ENCODE measurements at places on chromosomes 4 and X.

GRCh38 chrX:130144509-130144908 is 21.1 kb downstream of the AIFM1 start:
- DNase-seq: no peak

DNA sequence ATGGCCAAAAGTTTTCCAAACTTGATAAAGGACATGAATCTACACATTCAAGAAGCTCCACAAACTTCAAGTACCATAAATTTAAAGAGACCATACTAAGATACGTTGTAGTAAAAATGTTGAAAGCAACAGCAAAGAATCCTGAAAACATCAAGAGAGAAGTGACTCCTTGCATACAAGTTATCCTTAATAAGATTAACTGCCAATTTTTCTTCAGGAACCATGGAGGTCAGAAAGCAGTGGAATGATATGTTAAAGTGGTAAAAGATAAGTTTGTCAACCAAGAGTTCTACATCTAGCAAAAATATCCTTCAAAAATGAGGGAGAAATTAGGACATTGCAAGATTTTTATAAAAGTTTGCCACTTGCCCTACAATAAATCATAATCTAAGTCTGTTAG is 43.3 kb downstream of the BMP15 start:
- DNase-seq: no peak

- no peak for DNase-seq
Observed at GRCh38 chrX:50801135-50801534, 12.9 kb downstream of the SHROOM4 start.

GRCh38 chr4:145904413-145905177 is 34.0 kb downstream of the ZNF827 start:
- no peak for DNase-seq

DNA sequence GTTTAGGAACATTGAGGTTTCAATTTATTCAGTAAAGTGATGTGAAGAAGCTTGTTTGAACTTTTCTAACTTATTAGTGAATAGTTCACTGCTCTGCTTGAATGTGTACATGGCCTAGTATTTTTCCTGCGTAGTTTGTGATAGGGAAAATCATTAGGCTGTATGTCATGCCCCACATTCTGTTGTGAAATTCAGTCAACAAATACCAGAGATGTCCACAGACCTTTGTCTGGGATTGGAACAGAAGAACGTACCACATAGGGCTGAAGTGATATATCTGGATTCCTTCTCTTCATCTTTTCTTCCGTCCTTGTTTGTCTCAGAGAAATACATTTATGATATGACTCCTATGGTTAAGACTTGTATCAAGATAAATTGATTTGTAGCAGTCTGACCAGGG is 88.8 kb upstream of the PLS3 start:
- DNase-seq: no peak

DNA sequence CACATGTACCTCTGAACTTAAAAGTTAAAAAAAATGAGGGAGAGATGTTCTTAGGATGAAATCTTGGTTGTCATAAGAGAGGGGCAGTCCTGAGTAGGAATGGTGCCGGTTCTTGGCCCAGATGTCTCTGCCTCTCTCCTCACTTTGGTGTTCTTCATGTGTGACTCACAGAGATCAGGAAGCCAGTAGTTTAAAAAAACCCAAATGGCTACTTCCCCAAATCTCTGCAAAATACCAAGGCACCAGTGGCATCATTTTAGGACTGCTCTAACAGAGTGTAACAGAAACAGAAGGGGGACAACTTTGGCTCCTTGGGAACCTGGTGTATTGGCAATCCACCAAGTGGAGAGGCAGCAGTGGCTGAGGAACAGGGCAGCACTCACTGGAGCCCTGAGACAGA is 116.8 kb downstream of the SCD5 start:
- no peak for DNase-seq

DNA sequence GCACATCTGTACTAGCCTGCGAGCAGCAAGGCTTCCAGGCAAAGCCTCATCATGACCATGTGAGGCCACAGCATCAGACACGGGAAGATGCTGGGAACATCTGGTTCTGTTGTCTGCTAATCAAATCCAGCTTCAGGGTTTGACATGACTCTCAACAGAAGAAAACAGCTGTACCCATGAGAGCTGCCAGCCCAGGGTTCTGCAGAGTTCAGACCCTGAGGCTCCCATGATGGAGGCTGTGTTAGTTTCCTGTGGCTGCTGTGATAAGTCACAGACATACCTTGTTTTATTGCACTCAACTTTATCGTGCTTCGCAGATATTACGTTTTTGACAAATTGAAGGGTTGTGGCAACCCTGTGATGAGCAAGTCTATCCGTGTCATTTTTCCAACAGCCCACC is 37.5 kb downstream of the JAKMIP1 start:
- no peak for DNase-seq

- peak; percentile 24 for DNase-seq
Observed at GRCh38 chr4:7770224-7771050, 169.2 kb downstream of the AFAP1 start.

DNA sequence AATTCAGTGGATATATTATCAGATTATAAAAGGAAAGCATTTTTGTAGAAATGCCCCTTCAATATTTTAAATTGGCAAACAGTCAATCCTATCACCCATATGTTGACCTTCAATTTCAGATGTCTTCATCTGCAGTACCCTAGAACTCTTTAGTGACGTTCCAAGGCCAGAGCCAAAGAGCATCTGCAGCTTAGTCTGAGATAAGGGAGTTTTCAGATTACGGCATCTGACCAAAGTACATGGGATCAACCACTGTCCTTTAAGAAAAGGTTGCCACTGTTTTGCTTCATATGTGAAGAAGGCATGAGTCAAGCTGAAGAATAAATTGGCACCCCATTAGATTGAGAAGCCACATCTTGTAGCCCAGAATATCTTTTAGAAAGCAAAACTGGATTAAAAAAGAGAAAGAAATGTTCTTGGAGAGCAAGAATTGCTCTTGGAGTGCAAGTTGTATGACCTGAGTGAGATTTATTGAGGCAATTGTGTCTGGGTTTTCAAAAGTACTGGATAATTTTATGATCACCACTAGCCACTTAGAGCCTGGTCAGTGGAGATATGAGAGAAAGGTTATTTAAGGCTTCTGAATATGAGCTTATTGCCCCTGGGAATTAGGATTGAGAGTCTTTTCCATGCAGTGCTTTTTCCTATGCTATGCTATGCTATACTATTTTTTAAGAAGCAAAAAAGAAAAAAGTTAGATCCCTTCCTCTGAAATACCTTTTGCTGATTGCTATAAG is 251.9 kb upstream of the NR3C2 start:
- no peak for DNase-seq

- no peak for DNase-seq
Observed at GRCh38 chrX:38560776-38561125, 591 bp upstream of the TSPAN7 start.

GRCh38 chrX:132614297-132614696 is 125.5 kb upstream of the MBNL3 start:
- no peak for DNase-seq

- DNase-seq: no peak
Observed at GRCh38 chr4:102139132-102139573, 206.1 kb downstream of the SLC39A8 start.

DNA sequence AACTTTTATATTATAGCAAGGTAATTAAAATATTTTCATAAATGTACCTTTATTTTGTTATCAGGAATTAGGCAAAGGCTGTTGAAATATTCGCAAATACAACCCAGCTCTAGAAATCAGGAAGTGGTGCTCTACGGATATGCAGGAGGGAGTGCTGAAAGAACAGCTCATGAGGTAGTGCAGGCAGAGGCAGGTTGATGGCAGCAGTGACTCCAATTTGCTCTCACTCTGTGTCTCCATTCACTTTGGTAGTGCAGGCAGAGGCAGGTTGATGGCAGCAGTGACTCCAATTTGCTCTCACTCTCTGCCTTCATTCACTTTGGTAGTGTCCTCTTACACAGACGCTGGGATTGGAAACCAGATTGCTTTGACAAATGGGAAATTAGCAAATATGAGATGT is 277.9 kb downstream of the TRIML1 start:
- DNase-seq: no peak

DNA sequence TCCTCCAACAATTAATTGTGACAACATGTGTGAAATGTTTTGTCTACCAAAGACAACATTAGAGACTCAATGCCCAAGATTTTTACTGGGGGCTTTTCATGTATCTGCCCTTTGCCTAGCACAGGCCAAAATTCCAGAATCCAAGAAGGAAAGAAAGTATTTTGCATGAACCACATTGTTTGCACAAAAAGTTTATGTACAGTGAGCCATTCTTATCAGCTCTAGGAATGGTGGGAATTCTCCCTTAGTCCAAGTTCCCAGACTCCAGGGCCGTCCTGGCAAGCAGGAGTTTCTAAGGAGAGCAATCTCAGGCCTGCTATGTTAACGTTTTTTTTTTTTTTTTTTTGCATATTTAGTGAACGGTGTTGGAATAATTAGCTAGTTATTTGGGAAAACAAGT is 21.6 kb downstream of the GPRASP1 start:
- DNase-seq: no peak

GRCh38 chr4:140645614-140646412 is 77.1 kb upstream of the UCP1 start:
- no peak for DNase-seq

- DNase-seq: no peak
Observed at GRCh38 chrX:17818726-17819125, 42.4 kb downstream of the RAI2 start.

- no peak for DNase-seq
Observed at GRCh38 chr4:123524958-123525628, 128.5 kb downstream of the SPRY1 start.

DNA sequence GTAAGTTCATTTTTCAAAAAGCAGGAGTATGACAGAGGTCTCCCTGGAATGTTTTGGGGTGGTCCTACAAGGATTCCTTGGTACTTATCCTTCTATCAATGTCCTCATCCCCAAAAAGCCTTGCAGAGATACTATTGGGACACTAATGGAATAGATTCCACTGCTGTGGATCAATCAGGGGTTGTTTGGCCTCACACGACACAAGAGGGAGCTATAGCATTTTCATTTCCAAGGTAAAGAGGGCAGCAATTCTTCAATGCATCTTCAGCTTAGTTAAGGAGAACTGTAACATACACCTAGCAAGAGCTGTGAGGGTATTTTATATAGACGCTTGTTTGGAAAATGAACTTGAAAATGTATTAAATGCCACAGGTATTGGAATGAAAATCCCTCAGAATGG is 50.9 kb downstream of the USP26 start:
- no peak for DNase-seq

DNA sequence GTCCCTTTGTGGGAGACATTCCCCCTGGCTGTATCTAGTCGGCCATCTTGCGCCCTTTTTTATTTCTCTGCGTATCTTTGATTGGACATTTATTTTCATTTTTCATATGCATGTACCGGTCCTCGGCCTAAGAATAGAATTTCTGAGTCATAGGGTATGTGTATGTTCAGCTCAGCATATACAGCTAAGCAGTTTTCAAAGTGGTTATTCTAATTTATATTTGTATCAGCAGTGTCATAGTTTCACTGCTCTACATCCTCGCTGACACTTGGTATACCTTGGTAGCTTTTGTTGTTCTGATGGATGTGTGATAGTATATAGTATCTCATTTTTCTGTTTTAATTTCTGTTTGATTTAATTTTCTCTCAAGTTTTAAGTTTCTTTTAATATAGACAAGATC is 38.7 kb downstream of the BEX3 start:
- DNase-seq: no peak

- no peak for DNase-seq
Observed at GRCh38 chrX:49271341-49271740, 1.7 kb downstream of the PPP1R3F start.

GRCh38 chr4:139756391-139757180 is 91.0 kb downstream of the MGST2 start:
- no peak for DNase-seq

DNA sequence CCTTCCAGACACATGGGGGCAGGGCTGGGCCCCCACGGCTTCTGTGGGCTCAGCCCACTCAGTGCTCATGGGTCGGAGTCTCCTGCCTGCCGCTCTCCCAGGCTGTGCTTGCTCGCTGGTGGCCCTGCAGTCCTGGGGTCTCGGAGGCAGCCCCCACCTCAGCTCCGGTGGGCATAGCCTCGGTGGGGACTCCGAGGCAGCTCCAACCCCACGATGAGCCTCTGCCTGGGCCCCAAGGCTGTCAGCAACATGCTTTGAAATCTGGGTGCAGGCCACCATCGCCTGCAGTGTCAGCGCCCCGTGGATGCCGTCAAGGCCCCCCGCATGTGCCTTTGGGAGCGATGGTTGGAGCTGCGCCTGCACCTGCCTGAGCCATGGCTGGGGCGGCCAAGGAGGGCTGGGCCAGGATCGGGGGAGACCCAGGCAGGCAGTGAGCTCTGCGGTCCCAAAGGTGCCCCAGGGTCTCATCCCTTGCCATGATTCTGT is 30.2 kb upstream of the SPON2 start:
- DNase-seq: no peak

- DNase-seq: no peak
Observed at GRCh38 chrX:153475271-153475670, 4.9 kb upstream of the HAUS7 start.

All from activated CD4-positive, alpha-beta T cell treated with anti-CD3 and anti-CD28 coated beads, Interleukin-2, amount 10 ng/mL, durations not matched to agents 7 days and 5 days (primary cell).